Activated T-cell treated with anti-CD3 and anti-CD28 coated beads for 4 hours (primary cell): ENCODE measurements at places on chromosomes 16 and 17.

DNA sequence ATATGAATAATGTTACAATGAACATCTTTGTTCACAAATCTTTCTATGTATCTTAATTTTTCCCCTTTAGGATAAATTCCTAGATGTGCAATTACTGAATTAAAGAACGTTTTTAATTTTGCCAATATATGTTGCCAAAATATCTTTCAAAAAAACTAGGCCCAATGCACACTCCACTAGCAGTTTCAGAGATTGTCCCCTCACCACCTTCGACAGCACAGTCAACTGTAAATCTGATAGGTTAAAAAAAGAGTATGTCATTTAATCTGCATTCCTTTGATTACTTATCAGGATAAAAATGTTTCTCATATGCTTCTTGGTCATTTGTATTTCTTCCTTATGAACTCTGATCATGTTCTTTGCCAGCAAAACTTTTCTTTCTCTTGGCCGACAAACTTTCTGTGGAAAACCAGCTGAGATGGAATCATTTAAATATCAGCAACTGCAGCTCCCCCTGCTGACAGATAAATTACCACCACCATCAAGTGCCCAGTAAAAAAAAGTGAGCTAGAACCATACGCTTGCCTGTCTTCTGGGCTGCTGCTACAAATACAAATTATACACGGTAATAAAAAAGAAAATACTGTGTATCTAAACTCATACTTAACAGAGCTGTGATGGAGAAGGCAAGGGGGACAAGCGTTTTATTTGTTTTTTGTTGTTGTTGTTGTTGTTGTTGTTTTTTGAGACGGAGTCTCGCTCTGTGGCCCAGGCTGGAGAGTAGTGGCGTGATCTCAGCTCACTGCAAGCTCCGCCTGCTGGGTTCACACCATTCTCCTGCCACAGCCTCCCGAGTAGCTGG lies 19.6 kb upstream of the KANSL1 start:
- peak; percentile 61 for DNase-seq

- DNase-seq, result no peak
Observed at GRCh38 chr17:17027442-17028058, 14.7 kb upstream of the MPRIP start.

- DNase-seq, result no peak
Observed at GRCh38 chr16:68640972-68641371, 4.1 kb upstream of the CDH3 start.

GRCh38 chr17:14737984-14738651 lies 437.2 kb downstream of the HS3ST3B1 start:
- DNase-seq, result no peak

GRCh38 chr17:64573214-64573613 lies 66.4 kb downstream of the CEP95 start:
- DNase-seq, result no peak

GRCh38 chr17:51921500-51921899 lies 237.0 kb downstream of the CA10 start:
- no peak for DNase-seq

- no peak for DNase-seq
Observed at GRCh38 chr16:49955858-49956257, 69.2 kb upstream of the CNEP1R1 start.

DNA sequence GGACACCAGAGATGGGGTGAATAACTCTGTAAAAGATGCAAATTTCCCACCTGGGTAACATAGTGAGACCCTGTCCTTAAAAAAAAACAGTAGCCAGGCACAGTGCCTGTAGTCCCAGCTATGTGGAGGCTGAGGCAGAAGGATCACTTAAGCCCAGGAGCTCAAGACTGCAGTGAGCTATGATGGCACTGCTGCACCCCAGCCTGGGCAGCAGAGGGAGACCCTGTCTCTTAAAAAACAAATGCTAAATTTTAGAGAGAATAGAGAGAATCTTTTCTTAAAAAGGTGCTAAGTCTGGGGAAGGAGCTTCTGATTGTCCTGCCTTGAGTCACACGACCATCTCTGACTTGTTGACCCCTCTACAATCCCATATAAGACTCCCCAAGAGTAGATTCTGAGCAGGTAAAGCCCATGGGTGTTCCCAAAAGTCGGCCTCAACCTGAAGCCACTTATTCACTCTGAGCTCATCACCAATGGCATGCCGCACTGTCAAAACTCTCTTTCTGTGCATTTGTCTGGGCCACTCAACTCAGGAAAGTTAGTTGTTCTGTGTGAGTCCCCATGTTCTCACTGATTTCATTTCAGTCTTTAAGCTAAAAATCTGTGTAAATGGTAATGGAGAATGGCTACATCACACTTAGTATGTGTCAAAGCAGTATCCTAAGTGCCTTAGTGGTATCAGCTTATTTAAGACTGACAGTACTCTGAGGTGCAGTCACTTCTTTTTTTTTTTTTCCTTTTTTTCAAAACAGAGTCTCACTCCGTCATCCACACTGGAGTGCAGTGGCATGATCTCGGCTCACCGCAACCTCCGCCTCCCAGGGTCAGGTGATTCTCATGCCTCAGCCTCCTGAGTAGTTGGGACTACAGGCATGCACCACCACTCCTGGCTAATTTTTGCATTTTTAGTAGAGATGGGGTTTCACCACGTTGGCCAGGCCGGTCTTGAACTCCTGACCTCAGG lies 41.6 kb downstream of the PRKCB start:
- no peak for DNase-seq

DNA sequence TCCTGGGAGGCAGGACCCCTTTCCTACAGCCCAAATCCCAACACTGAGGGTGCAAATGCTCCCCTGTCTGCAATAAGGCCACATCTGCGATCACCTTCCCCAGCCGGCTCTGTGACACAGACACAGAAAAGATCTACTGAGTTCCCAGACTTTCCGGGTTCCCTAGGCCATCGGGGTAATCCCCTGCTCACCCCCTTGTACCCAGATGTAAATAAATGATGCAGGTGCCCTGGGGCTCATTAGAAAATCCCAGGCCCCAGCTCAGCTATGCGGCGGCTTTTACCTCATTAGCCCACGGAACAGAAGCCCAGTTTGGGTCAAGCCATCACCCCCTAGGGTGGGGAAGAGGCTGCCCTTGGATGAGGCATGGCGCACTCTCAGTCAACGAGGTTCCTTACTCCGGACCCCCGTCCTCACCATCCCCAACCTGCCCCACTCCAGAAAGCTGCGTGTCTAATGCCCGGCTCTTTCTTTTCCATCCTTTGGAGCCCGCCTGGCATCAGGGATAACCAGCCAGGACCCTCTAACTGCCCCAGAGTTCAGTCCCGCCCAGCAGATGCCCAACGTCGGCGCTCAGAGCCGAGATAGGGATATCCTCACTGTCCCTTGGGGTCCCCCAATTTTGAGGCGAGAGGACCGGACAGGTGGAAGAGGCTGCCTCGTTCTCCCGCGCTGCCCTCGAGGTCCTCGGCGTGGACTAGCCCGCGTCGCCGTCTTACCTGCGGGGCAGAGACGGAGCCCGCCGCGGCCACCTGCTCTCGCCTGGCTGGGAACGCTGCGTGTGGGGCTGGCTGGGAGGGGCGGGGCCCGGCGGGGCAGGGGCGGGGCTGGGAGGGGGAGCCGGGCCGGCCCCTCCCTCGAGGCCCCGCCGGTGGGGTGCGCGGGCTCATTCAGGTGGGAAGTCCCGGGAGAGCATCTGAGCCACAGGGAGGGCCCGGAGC lies at the start of gene ZNF385C:
ZNF385C (minus strand) TSS at position 783 of the 941 bp plus-strand sequence. CDS start 35,417 bp downstream, outside the sequence.
- peak; percentile 38 for DNase-seq

GRCh38 chr17:10201680-10202079 lies 3.3 kb upstream of the GAS7 start:
- no peak for DNase-seq

DNA sequence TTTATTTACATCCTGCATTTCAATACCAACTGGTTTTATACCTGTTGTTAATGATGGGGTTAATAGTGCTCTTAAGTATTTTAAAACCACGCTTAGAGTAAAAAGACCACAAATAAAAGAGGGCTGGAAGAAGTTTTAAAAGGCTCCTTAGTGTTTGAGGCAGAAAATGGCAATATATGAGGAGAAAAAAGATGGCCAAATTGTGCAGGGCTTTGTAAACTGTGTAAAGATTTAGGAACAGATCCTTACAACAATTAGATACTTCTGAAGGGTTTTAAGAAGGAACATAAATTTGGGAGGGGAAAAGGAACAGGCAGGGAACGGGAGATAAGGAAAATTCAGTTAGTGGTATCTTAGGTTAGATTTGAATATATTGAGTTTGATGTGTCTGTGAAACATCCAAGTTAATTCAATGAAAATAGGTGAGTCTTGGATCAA lies 12.7 kb downstream of the CDC27 start:
- no peak for DNase-seq

- no peak for DNase-seq
Observed at GRCh38 chr16:72073560-72074230, 10.7 kb downstream of the HPR start.

DNA sequence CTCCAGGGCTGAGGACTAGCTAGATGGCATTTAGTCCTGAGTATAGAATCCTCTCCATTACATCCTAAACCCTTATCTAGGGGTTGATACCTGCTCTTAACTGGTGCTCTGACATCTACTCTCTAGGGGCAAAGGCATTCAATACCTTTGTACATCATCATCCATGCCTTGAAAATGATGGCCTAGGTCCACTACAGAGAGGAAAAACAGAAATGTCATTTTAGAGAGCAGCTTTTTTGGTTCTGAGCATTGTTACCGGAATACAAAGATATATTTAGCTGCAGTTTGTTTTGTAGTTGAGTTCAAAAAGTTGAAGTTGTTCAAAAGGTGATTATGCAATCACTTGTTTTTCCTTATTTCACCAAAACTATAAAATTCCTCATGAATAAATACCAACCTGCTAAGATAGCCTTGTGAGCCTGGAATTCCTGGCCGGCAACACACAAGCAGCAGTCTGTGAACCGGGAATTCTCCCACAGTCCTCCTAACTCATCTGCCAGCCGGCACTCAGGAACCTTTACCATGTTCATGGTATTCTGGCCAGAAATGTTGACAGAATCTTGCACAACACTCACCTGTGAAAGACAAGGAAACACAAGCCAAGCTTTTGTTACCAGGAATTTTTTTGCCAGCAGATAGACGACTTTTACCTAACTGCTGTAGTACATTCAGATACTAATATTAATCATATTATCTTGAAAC lies 35.4 kb downstream of the NXPH3 start:
- no peak for DNase-seq

DNA sequence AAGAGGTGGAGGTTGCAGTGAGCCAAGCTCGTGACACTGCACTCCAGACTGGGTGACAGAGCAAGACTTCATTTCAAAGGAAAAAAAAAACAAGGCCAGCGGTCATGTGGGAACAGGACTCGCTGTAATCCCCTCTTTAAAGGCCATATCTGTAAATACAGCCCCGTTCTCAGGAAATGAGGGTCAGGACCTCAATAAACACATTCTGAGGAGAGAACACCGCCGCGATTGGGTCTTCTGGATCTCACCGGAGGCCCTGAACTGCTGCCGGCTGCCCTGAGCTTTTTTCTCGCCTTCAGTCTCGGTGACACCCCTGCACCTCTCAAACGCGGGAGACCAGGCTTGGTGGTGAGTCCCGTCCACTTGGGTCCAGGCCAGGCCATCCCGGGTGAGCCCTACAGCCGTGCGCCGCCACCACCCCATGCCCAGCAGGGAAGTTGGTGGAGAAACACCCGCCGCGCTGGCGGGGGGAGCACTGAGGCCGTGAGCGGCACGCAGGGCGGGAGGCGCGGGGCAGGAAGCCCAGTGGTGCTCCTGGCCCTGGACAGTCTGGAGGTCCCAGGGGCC lies 28.4 kb downstream of the SLC25A10 start:
- DNase-seq, result no peak

GRCh38 chr17:75783069-75783783 lies 1.4 kb upstream of the UNK start:
- DNase-seq, result no peak

- peak; percentile 62 for DNase-seq
Observed at GRCh38 chr16:70430667-70431536, 8.0 kb downstream of the ST3GAL2 start.

- no peak for DNase-seq
Observed at GRCh38 chr16:86379505-86379846, 130.9 kb upstream of the FOXF1 start.

GRCh38 chr16:11272921-11273720 lies at the start of gene PRM3:
Gene PRM3 (minus strand): TSS chr16:11273629. CDS start chr16:11273595, 34 bp downstream.
- no peak for DNase-seq

- no peak for DNase-seq
Observed at GRCh38 chr16:3641801-3642396, 12.6 kb upstream of the DNASE1 start.

DNA sequence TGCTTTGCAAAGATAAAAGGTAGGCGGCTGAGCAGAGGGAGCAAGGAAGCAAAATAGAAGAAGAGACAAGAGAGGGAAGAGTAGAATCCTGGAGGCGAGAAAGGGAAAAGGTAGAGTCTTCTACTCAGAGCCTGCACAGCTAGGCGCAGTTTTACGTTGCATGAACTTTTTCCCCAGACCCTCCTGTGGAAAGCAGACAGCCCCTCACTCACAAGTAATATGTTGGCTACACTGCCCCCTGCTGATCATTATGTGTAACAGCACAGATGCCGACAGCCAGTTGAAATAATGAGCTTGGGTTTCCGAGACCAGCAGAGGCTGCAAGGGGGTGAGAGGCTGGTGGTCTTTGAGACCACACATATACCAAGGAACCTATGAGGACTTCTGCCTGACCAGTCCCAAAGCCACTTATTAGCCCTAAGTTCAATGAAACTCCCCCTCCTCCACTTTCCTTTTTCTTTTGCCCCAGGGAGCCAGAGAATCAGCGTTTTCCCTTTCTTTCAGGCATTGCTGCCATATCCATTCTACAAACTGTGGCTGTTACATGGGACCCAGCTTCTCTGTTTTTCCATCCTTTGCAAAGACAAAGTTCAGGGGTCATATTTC lies 22.5 kb upstream of the CMTR2 start:
- peak; percentile 11 for DNase-seq

DNA sequence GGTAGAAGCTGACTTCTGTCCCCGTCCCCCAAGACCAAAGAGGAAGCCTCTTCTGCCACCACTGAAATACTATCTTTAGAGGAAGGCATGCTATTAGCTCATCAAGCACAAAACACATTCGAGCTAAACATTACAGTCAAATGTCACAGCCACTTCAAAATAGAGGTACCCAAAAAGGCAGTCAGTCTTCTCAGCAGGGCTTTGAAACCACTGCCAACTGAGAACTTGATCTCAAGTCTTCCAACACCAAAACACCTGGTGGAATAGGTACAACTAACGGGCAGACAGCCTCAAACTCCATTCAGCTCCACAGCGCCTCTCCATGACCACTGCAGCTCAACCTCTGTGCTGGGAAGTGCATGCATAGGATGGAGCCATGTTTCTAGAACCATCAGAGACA lies 36.0 kb downstream of the ZFHX3 start:
- no peak for DNase-seq

DNA sequence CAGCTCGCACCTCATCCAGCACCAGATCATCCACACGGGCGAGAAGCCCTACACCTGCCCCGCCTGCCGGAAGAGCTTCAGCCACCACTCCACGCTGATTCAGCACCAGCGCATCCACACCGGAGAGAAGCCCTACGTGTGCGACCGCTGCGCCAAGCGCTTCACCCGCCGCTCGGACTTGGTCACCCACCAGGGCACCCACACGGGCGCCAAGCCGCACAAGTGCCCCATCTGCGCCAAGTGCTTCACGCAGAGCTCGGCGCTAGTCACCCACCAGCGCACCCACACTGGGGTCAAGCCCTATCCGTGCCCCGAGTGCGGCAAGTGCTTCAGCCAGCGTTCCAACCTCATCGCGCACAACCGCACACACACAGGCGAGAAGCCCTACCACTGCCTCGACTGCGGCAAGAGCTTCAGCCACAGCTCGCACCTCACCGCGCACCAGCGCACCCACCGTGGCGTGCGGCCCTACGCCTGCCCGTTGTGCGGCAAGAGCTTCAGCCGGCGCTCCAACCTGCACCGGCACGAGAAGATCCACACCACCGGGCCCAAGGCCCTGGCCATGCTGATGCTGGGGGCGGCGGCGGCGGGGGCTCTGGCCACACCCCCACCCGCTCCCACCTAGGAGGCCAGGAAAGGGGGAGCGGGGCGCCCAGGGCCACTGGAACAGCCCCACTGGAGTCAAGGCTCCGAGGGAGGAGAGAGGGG lies 7.5 kb downstream of the ZNF205 start:
- DNase-seq, result no peak
